ENCODE measurements at places on chromosomes 1 and 21.

- no peak for DNase-seq
Observed at GRCh38 chr1:225361176-225361575, 66.7 kb downstream of the LBR start.

- DNase-seq, result no peak
Observed at GRCh38 chr1:162229549-162229948, 147.1 kb downstream of the SPATA46 start.

DNA sequence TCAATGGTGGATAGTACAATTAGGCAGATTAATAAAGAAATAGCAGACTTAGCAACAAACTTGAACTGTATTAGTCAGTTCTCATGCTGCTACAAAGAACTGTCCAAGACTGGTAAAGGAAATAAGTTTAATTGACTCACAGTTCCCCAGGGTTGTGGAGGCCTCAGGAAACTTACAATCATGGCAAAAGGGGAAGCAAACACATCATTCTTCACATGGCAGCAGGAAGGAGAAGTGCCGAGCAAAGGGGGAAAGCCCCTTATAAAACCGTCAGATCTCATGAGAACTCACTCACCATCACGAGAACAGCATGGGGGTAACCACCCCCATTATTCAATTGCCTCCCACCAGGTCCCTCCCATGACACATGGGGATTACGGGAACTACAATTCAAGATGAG lies 27.1 kb upstream of the PDE4B start:
- no peak for DNase-seq

GRCh38 chr1:241332987-241333386 lies 24.0 kb downstream of the RGS7 start:
- no peak for DNase-seq

DNA sequence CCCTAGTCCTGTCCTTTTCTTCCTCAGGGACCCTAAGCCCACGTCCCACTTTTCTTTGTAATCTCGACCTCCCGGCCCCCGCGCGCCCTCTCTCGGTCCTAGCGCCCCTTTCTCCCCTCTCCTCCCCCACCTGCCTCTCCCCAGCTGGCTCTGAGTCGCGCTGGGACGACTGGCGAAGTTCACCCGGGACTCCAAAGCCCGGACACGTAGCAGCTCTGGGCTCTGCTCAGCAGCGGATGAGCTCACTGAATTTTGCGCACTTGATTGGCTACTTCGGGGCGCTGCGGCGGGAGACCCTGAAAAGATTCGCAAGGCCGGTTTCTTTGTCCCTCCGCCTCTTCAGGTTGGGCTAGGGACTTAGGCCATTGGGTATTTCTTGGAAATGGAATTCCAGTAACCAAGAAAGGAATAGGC lies 16.3 kb upstream of the ACKR1 start:
- DNase-seq, result peak; percentile 8

- no peak for DNase-seq
Observed at GRCh38 chr1:214351551-214352277, 70.8 kb downstream of the SMYD2 start.

DNA sequence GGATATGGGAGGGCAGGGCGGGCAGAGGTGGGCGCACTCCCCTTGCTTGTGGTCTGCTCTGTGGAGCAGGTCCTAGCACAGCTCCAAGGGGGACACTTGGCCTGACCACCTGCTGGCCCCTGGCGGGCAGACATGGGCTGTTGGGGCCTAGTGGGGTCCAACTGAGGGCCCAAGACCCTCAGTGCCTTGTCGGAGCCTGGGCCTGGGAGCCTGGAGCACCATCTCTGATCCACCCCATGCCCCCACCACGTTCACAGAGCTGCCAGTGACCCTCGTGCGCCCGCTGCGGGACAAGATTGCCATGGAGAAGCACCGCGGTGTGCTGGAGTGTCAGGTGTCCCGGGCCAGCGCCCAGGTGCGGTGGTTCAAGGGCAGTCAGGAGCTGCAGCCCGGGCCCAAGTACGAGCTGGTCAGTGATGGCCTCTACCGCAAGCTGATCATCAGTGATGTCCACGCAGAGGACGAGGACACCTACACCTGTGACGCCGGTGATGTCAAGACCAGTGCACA lies 70.6 kb downstream of the OBSCN start:
- DNase-seq, result no peak

- peak; percentile 54 for DNase-seq
Observed at GRCh38 chr1:26225033-26225831, 8.8 kb upstream of the CEP85 start.

Data from activated T-cell treated with anti-CD3 and anti-CD28 coated beads, Interleukin-2, amount 50 U/mL, for 72 hours (primary cell).